Astrocyte of the cerebellum (primary cell): ENCODE measurements at places on chromosomes 2 and 18.
A peak's percentile ranks its signal among the peaks of the same experiment; 100 is the strongest.

- DNase-seq: no peak
Observed at GRCh38 chr18:49682173-49682802, 120.4 kb downstream of the LIPG start.

DNA sequence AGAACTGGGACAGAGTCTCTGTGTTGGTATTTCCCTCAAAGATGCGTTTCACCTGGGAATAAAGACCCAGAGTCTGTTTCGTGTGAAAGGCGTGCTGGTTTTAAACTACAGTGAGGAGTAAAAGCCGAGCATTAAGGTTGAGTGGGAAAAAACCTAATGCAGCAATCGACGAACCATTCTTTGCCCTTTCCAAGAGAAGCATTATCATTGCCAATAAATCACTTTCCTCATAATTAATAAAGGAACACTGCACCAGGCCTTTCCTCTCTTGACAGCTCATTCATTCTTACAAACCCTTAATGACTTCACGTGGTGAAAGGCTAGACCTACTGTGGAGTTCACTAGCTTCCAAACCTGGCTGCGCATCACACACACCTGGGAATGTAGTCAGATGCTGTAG, 896 bp upstream of the SLC8A1 start:
- no peak for DNase-seq

- DNase-seq: no peak
Observed at GRCh38 chr2:46735108-46735691, 180.4 kb downstream of the MCFD2 start.

DNA sequence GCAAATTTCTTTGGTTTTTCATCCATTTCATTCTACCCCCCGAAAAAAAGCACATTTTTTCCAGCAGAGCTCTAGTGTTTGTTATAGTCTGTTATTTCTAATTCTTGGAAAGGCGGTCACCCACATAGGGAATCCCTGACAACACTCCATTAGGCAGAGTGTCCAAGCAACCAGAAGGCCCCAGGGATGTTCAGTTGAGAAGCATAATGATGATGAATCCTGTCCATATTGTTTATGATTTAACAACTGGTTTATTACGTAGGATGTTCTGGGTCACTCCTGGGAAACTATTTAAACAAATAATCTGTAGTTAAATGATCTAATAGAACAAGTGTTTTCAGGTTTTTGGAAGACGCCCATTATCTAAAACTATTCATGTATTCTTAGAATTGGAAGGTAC, 388.7 kb downstream of the TNS1 start:
- DNase-seq: no peak

GRCh38 chr18:66682855-66683322, 79.0 kb upstream of the CDH19 start:
- no peak for DNase-seq

DNA sequence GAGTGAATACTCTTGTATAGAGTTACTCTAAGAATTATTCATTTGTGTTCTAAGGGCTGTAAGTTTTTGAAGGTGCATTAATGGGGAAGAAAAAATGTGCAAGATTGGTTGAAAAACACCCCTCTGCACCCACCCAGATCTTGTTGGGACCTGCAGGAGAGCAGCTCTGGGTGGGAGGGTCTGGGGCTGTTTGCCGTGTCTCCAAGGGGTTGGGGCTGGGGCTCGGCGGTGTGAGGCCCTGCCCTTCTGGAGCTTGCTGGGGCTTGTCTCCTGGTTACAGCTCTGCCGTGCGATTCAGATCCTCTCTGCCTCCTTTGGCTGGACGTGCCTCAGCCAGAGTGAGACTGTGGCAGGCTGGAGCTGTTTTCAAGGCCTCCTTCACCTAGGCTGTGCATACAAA, 26.1 kb downstream of the IGFBP2 start:
- no peak for DNase-seq

DNA sequence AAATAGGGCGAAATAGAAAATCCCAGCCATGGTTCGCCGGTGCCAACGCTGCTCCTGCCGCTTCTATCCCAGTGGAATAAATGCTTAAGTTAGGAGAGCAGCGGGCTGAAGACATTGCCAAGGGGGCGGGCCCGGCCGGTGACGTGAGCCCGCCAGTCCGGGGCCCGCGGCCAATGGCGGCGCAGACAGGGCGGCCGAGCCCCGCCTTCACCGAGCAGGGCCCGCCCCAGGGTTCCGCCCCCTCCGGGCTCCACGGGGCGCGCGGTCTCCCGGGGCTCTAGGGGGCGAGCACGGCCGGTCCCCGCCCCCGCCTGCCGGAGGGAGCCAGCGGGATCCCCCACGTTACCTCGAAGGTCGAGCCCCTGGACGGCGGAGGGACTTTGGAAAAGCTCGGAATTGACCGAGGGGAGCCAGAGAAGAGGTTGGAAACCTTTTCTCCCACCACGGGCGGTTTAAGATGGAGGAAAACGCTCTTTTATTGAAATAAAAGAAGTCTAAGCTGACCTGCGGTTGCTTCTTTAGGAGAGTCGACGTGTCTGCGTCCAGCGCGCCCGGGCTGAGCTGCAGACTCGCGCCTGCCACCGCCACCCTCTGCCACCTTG, at the start of gene EPHA4:
Gene EPHA4, minus strand, starts transcription at position 86 of the 602 bp plus-strand sequence. Its CDS starts 56 bp downstream, at position 30.
- DNase-seq: peak; percentile 77

GRCh38 chr2:219560037-219560892, 11.1 kb downstream of the OBSL1 start:
- DNase-seq: no peak

GRCh38 chr2:205815673-205816072, 133.4 kb downstream of the NRP2 start:
- no peak for DNase-seq

- no peak for DNase-seq
Observed at GRCh38 chr2:59997371-59997770, 556.1 kb downstream of the BCL11A start.

GRCh38 chr2:172109988-172110811, 7.5 kb upstream of the DLX2 start:
- DNase-seq: no peak

DNA sequence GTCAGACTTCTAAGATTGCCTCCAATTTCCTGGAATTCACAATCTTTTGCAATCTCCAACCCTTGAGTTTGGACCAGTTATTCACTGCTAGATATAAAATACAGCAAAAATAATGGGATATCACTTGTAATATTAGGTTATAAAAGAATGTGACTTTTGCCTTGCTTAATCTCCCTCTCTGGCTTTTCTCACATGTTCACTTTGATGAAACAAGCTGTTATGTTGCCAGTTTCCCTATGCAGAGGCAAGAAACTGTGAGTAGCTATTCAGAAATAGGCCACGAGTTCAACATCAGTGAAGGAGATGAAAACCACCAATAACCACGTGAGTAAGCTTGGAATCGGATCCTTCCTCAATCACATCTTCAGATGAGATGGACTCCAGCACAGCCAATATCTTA, 842.7 kb downstream of the RNF144A start:
- no peak for DNase-seq

DNA sequence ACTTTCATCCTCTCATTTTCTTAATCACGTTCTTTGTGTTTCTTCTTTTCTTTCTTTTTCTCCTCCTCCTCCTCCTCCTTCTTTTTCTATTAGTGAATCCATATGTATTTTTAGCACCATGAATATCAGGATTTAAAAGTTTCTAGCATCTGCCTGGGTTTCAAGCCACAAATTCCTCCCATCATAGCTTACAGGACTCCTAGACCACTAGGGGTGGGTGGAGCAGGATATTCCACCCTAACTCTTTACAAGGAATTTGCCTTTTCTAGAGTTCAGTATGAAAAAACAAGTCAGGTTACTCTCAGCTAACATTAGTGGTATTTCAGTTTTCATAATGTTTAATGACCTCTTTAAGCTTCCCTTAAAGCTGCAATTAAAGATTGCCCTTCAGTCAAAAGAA, 19.1 kb upstream of the LRRTM1 start:
- DNase-seq: no peak

DNA sequence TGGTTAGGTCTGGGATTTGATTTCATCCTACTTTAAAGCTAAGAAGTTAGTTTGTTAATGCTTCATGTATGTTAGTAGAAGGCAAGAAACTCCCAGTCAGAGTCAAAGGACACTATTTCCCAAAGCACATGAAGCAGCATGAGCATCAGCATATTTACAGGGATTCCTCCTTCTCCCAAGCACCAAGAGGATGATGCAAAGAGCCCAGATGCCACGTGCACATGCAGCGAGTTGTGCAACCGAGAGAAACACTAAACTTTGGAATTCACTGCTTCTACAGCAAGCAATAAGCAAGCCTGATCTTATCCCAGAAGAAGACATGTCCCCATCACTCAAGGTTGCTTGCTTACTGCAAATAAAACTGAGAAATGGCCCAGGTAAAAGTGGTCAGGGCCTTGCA, 32.5 kb downstream of the CPO start:
- DNase-seq: no peak

DNA sequence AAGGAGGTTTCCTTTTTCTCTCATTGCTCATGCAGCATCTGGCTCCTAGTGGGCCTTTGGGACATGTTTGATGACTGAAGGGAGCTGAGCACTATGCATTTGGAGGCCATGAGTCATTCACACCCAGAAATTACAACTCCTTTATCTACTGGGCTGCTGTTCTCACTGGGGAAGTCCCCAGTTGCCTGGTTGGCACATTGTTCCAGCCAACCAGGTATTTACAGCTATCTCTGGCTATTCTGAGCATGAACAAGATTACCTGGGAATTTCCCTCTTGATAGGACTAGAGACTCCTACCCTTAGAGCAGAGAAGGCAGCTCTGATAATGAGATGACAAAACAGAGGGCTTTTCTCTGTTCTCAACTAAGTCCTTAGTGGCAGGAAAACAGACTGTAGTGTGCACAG, 206.5 kb downstream of the SETBP1 start:
- DNase-seq: no peak

GRCh38 chr2:160214461-160215445, 14.7 kb upstream of the ITGB6 start:
- DNase-seq: peak; percentile 77

- no peak for DNase-seq
Observed at GRCh38 chr2:195392446-195393336, 264.3 kb upstream of the SLC39A10 start.

DNA sequence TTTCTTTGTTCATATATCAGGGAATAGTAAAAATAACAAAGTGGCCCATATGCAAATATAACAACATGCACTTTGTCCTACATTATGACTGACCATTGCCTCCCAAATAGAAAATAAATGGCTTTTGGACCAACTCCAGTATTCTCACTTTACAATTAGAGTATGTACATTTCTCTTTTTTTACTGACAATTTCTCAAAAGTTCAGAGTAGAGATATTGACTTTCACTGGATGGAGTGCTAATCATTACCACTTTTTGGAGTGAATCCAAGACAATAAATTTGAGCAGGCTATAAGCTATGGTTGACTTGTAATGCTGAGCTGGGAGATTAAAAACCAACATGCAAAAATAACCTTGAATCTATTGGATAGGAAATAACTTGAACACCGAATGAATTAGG, 987.4 kb downstream of the SUCLG1 start:
- DNase-seq: no peak

- no peak for DNase-seq
Observed at GRCh38 chr2:201644001-201644400, 698 bp upstream of the TMEM237 start.

DNA sequence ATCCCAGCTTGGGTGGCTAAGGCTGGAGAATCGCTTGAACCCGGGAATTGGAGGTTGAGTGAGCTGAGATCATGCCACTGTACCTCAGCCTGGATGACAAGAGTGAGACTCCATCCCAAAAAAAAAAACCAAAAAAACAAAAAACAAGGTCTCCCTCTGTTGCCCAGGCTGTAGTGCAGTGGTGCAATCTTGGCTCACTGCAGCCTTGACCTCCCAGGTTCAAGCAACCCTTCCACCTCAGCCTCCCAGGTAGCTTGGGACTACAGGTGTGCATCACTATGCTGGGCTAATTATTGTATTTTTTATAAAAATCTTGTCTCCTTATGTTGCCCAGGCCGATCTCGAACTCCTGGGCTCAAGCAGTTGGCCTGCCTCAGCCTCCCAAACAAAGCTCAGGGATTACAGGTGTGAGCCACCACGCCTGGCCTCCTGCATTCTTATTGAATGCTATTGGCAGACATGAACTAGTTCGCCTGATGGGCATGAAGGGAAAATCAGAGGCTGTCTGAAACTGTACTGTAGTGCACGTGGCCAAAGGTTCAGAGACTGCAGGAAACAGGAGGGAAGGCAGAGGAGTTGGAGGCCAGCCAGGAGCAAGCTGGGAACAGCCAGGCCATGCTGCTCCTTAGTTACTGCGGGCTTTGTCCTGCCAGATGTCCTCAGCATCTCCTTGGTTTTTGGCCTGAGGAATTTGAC, 16.0 kb upstream of the ASXL2 start:
- DNase-seq: peak; percentile 53

DNA sequence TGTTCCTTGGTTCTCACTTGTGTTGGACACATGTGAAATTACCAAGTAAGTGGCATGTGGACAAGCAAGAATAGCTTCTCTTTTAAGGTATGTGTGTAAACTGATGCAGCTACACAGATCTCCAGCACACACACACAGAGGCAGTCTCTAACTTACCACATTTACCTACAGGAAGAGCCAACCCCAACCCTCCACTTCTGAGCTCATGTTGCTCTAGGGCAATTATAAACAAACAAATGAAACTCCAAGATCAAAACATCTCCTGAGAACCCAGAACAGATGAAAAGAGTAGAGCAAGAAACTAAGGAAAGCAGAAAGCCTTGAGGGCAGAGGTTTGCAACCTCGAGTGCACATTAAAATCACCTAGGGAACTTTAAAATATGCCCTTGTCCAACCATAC, 16.0 kb upstream of the TMEM37 start:
- DNase-seq: no peak

GRCh38 chr18:12863687-12864216, 20.3 kb downstream of the PTPN2 start:
- no peak for DNase-seq

DNA sequence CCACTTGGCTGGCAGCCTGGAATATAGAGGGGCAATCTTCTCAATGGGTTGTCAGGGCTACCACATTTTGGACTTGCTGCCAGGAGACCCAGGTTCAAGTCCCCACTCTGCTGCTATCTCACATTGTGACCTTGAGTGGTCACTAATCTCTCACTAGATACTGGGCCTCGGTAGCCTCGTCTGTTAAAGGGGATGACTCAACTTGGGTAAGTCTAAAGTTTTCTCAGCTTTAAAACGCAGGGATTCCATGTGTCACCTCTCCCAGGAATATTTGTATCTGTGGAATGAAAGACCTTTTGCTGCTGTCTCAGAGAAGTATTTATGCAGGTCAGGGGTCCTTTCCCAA, 86.3 kb downstream of the SEMA4F start:
- DNase-seq: no peak

GRCh38 chr18:48924630-48925490, 25.9 kb downstream of the SMAD7 start:
- no peak for DNase-seq

- no peak for DNase-seq
Observed at GRCh38 chr2:11656671-11657101, 13.3 kb downstream of the NTSR2 start.

DNA sequence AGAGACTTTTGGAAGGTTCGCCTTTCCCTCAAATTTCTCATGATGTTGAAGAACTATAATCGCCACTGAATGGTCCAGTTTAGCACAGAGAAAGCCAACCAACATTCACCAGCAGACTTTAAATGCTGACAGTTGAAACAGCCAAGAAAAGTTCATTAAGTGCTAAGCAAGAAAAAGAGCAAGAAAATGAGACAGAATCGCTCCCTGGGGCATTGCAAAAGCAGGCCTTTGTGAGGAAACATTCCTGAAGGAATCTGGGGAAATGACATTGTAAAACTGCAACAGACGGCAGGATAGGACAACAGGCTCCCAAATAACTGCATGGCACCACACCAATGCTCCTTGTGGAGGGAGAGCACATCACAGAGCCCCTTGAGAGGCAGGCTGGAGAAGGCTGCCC, 269.3 kb upstream of the ID2 start:
- DNase-seq: no peak

GRCh38 chr2:70657246-70657645, 103.6 kb upstream of the TGFA start:
- DNase-seq: no peak
